Stimulated activated CD8-positive, alpha-beta memory T cell treated with anti-CD3 and anti-CD28 coated beads, Interleukin-4, amount 100 ng/mL, for 1 hour (primary cell): ENCODE measurements at places on chromosomes 5 and 9.

- DNase-seq: no peak
Observed at GRCh38 chr9:4212661-4213060, 87.2 kb downstream of the GLIS3 start.

DNA sequence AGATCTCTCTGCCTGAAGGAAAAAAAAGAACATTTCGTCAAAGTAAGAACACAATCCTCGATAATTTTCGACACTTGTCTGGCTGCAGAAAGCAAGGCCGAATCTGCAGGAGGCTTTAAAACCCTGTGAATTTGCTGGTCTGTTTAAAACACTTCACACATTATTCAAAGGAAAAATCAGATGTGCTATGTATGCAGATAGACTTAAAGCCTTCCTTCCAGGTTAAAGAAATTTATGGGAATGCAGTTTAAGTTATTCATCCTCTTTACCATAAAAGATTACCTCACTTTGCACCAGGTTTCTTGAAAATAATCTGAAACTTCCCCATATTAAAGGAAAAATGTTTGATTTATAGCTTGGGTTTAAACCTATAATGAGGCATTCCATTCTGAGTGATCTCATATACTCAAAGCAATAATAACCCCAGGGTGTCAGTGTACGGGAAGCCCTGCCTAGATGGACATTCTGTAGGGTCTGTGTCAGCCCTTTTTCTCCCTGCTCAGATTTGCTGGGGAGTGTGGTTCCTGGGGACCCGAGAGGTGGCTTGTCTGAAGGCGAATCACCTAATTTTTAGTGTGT is 323.5 kb upstream of the SLC24A2 start:
- DNase-seq: no peak

DNA sequence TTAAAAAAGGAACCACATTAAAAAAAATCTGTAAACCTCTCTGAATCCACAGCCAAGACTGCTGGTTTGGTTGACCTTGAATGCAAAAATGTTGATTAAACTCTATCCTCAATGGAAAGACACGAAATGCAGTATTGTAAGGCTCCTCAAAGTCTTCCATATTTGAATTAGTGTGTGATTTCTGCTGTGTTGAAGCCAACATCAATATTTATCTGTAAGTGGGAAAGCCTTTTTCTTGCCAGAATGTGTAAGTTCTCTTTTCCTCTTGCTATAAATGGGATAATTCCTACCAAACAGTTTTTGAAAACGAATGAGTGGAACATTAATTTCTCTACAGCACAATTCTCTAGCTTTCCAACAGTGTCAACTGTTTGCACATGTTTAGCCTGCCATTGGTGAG is 422.1 kb upstream of the TNC start:
- no peak for DNase-seq

GRCh38 chr5:143445776-143446175 is 42.3 kb upstream of the NR3C1 start:
- DNase-seq: no peak

DNA sequence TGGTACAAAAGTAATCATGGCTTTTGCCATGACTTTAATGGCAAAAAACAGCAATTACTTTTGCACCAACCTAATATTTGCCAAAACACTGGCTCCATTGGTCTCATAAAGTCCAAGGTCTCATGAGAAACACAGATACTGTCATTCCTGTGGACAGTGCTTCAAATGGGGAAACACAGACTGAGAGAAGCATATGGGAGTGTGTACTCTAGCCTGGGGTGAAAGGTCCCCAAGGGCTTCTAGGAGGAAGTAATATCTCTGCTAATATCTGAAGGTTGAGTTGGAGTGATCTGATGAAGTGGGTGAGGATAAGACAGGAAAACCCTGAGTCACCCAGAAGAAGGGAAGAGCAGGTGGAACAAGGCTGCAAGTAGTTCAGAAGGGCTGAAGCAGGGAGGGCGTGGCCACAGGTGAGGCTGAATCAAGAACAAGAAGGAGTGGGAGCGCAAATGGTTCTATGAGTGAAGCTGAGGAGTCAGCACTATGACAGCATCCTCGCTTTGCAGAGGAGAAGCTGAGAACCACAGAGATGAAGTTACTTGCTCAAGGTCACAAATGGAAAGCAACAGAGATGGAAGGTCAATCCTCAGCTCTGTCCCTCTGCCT is 164.1 kb downstream of the ASTN2 start:
- no peak for DNase-seq

- DNase-seq: no peak
Observed at GRCh38 chr5:97417986-97418385, 234.9 kb upstream of the RIOK2 start.

DNA sequence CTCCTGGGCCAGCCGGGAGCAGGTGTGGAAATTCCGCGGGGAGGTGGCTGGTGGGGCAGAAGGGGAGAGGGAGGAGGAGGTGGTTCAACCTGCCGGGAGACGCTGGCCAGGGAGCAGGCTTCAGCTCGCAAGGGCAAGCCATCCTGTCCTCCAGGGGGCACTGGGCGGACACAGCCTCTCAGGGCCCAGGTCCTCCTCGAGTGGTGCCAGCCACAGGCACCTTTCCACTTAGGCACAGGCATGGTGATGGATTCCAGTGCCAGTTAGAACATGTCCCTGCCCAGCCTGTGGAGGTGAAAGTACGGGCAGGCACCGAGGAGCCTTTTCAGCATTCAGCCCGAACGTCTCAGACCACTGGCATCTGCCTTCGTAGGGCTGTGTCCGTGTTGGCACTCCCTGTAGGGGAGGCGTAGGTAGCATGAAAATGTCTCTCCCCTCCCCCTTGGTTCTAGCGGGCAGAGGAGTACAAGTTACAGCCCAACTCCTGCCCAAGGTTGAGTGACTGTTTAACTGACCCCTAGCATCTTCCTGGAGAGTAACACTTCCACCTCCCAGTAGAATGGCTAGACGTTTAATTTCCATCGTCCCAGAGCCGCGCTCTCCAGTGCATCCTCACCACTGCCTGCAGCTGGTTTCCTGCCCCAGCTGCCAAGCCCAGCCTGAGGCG is 48.9 kb downstream of the DAB2IP start:
- no peak for DNase-seq

GRCh38 chr5:67897980-67898379 is 317.6 kb upstream of the PIK3R1 start:
- no peak for DNase-seq

- no peak for DNase-seq
Observed at GRCh38 chr5:57432876-57433275, 49.7 kb downstream of the ACTBL2 start.

DNA sequence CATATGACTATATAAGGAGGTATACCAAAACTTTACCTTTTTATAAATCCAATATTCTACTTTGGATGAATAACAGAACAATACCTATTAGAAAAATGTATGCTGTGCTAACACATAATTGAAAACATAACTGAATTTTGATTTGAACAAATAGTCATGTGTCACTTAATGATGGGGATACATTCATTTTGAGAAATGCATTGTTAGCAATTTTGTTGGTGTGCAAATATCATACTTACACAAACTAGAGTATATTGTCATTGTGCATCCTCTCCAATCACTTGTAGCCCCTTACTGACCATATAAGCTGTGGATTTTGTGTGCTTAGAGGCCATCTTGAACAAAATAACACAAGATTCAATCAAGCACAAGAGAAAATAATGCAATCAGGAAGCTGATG is 72.3 kb upstream of the SLCO4C1 start:
- DNase-seq: no peak

- DNase-seq: peak; percentile 3
Observed at GRCh38 chr5:77143998-77144836, 57.1 kb upstream of the ZBED3 start.

- DNase-seq: no peak
Observed at GRCh38 chr5:122404018-122404417, 92.0 kb downstream of the SNCAIP start.

DNA sequence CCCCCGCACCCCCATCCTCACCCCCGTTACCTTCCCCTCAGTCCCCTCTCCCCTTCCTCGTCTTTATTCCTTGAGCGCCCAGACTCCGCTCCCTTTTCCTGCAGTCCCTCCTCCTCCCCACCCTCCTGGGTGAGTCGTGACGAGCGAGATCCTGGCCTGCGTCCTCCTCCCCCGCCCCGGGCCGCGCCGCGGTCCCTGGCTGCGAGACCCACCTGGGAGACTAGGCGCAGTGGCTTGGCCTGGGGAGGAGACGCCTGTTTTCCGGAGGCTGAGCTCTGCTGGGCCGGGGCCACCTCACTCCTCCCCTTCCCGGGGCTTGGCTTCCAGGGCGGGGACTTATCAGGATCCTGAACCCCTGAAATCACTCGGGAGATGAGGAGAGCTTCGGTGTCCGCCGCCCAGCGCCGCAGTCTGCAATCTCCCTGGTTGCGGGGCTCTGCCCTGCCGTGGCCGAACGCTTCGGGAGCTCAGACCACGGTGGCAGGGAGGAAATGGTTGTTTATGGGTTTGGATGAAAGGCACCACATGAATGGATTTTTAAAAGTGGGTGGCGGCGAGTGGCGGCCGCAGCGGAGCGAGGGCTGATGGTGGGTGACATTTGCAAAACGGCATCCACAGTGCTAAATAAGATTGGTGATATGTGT is 984 bp downstream of the STXBP1 start:
- DNase-seq: no peak

DNA sequence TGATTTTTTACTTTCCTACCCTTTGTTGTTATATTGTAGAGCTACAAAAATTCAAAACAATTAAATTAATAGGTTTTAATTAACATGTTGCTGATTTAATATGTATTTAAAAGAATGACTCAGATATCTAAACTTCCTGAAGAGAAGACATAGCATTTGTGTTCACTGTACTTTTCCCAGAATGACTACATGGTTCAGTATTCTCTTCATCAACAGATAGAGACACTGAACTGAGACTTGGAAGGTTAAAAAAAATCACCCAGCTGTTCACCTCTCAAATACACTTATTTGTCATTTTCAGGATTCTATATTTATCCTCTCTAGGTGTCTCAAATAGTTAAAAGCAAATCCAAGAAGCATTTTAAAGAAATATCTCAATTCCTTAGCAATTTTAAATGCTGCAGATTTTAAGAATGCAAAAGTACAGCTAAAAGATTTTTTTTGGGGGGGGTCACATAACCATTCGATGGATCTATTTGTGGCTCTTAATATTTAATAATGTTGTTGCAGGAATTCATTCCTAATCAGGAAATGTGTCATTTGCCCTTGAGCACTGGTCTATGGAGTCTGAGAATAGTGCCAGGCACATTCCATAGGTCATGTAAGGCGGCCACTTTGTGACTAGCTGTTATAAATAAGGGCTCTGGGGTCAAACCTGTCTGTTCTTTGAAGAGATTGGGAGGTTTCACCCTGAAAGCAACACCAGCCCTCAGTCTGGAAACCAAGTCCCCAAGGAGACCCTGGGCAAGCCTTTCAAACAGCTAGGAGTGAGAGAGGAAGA is 463.1 kb downstream of the NR2F1-AS1 start:
- DNase-seq: no peak

- DNase-seq: no peak
Observed at GRCh38 chr5:139100825-139101224, 97.3 kb downstream of the SIL1 start.

DNA sequence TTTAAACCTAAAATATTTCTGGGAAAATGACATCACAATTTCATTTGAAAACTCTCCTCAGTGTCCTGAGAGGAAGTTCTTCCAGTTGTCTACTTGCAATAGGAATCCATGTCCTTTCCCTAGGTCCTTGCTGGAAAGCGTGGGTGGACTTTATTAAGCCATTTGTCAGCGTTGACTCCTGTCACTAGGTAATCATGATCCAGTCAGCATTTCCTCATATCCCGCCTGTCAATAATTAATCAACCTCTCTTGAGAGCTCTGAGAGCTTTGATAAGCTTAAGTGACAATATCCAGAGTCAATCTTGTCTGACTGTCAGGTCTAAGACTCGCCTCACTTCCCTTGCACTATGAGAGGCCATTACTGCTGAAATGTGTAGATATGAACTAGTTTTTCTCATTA is 107.2 kb upstream of the SLIT3 start:
- DNase-seq: no peak

- no peak for DNase-seq
Observed at GRCh38 chr5:174294891-174295620, 249.6 kb downstream of the NSG2 start.

- no peak for DNase-seq
Observed at GRCh38 chr9:87875831-87876545, 6.7 kb upstream of the SPATA31E1 start.

GRCh38 chr9:98087420-98088354 is 31.2 kb downstream of the NANS start:
- DNase-seq: no peak

DNA sequence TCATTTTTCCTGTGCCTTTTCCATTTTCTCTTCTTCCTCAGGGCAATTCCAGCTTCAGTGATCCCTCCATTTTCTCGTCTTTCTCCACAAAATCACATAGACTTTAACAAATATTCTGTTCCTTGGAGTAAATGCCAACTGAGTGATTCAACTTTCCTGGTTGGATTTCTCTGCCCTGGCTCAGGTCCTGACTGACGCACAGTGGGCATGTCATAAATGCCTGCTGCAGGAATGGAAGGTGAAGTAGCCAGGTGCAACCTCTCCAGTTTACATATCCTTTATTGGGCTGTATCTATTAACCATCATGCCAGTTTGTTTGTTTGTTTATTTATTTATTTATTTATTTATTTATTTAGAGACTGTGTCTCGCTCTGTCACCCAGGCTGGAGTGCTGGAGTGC is 95.1 kb downstream of the MEF2C start:
- DNase-seq: no peak

DNA sequence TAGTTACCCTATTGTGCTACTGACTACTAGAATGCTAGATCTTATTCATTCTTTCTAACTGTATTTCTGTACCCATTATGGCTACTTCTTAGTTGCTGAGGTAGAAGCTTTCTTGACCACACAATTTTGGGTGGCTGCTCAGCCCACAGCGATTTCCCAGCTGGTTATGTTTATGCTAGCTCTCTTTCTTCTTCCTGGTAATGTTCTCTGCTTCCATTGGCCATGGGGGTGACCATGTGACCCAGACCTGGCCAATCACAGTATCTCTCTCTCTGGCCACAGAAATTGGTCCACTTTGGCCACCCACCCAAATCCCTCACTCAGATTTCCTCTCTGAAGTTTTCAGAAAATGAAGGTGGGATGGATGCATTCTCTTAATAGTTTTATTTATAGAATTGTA is 427.9 kb upstream of the CLINT1 start:
- no peak for DNase-seq

DNA sequence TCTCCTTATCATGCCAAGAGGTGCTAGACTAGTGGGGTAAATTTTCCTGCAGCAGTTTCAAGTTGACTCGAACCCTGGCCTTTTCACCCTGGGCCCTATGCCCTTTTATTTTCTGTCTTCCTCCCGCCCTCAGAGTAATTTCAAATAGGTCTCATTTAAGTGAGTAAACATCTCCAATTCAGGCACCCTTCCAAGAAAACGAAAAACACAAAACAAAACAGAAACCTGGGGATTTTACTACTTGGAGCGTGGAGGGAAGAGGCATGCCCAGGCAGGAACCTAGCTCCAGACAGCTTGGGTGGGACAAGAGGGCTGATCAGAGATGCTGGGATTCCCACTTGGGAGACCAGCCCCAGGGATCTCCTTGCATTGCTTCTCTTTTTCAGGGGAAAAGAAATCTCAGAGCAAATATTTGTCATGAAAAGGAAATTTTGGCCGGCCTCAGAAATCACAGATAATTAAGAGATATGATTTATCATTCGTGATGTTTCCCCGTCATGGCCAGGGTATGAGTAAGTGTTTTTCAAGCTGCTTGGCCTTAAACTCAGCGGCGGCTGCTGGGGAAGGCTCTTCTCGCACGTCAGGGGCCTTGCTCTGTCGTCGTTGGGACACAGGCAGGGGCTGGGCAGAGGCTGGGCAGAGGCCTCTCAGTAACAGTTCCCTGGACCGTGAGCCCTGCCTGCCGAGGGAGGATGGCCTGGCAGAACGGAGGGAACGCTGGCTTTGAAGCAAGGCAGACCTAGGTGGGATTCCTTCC is 248.6 kb upstream of the KLF4 start:
- no peak for DNase-seq
